NCI-H1694 treated with DMSO at 0.1 percent for 48 hours (cell line): ENCODE measurements at places on chromosomes 1 and 21.

- no peak for DNase-seq
These were observed 66.3 kb upstream of the SLC45A1 start for GRCh38 chr1:8251635-8252034.

DNA sequence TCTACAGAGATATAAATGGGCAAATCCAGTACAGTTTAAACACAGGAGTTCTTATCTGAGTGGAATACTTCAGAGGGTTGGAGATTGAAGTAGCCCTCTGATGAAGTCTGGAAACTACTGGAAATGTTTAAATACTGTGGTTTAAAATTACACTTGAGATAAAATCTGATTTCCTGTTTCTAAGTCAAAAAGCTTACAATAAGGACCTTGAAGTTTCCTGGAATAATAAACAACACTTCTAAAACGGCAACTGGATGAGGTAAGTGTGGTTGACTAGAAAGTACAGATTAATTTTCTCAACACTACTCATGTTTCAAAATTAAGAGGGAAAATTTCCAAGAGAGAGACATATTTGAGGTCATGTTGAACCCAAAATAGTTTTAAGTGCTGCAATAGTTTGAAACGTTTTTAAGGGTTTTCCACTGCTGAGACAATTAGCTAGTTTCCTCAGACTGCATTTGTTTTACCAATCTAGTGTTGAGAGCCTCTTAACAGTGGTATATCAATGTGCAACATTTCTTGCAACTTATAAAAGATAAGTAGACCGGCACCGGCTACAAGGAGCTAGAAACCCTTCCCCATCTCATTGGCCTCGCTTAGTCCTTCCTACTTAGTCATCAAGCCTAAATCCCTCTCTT, 27.4 kb downstream of the KCNA3 start:
- DNase-seq = no peak

DNA sequence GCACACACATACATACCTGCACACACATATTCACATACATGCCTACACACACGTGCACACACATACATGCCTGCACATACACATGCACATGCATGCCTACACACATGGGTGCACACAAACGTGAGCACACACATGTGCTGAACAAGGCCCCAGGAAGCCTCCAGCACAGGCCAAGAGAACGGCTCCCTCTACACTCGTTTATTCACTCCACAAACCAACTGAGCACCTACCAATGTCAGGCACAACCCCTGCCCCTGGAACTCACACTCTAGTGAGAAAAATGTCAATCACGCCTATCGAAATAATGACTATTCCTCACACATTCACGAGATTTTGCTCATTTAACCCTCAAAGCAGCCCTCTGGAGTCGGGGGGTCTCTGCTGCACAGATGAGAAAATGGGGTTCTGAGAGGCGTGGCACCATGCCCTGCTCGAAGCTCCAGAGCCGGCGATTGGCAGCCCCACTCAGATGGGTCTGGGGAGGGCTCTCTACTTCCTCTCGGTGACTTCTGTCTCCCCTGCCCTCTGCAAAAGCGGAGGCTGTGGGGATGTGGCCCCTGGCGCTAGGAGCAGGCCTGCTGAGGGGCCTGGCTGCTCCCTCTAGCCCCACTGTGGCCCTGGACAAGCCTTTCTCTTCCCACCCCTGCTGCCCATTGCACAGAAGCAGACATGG, 90.2 kb upstream of the RUNX3 start:
- DNase-seq = no peak

DNA sequence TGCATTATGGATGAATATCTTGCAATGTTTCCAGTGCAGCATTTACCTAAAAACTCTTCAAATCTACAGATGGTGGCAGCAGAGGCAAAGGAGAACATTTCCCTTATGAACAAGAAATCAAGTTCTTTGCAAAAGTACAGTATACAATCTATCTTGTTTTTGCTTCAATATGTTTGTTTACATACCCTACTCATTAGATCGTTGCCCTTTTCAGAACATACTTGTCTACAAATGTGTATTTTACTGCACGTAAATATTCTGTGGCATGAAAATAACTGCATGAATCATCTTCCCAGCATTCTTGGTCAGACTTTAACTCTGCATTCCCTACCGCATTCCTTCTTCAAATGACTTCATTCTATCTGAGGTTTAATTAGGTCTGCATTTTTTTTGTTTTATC, 212.7 kb downstream of the ZP4 start:
- DNase-seq = no peak

DNA sequence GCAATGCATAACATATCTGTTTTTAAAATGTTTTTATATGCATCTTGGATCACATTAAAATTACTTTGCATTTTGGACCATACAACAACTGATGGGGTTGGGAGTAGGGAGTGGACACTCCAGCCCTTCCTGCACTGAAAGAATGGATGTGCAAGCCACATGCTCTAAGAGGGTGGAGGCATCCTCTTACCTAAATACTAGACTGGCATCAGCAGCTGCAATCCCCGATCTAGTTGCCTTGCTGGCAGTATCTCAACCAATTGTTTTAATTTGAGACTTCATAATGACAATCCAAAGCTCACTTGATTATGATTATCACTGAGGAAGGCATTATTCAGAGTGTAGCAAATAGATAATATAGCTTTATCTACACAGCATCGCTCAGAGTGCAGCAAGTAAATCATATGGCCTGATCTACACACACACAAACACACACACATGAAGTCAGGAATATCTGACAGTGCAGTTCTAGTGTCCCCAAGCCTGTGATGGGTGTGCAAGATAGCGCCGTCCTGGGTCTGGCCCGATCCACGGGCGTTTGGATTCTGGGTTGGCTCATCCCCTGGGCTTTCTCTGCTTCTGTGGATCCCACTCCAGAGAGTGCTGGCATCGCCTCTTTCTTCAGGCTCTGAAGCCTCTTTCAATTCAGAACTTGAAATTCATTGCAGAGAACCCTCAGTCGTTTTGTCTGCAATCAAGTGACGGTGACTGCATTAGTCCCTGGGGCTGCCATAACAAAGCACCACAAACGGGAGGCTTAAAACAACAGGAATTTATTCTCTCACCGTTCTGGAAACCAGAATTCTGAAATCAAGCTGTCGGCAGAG, 181.3 kb downstream of the ETS2 start:
- no peak for DNase-seq

DNA sequence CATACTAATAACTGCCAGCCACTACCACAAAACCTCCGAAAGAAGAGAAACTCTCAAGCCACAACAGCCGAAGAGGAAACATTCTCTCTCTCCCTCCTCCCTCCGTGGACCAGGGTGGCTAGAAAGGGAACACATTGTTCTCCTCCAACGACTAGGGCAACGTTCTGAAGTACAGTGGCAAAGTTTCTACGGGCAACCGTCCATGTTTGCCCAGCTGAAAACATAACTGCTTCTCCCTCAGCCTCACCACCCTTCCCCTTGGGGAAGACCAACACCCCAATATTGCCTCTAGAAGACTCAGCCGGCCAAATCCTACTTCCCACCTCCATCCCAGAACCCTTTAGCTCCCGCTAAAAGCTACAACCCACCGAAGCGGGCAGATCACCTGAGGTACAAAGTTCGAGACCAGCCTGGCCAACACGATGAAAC, 2.0 kb downstream of the GLUL start:
- no peak for DNase-seq

DNA sequence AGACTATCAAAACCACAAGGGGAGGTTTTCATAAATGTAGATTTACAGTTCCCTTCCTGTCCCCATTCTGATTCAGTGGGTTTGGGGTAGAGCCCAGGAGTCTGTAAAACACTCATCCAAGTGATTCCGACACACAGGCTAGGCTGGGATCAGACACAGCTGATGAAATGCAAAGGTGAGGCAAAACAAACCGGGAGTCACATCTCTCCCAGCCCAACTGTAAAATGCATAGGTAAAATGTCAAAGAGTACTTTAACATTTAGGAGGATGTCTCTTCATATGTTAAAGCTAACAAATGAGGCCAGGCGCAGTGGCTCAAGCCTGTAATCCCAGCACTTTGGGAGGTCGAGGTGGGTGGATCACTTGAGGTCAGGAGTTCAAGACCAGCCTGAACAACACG, 45.0 kb downstream of the ZNF281 start:
- DNase-seq = no peak

- DNase-seq = no peak
These were observed 94.3 kb downstream of the DIRAS3 start for GRCh38 chr1:67956116-67956515.

DNA sequence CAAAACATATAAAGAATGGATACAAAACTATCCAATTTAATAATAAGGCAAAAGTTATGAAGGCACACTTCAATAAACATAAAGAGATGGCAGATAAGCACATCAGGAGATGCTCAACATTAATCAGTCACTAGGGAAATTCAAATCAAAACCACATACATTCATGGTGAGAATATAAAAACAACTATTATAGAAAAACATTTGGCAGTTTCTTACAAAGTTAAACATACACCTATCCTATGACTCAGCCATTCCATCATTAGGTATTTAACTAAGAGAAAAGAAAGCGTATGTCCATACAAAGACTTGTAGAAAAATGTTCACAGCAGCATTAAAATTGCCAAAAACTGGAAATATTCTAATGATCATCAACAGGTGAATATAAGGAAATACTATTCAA, 44.3 kb downstream of the KIFAP3 start:
- DNase-seq = no peak

DNA sequence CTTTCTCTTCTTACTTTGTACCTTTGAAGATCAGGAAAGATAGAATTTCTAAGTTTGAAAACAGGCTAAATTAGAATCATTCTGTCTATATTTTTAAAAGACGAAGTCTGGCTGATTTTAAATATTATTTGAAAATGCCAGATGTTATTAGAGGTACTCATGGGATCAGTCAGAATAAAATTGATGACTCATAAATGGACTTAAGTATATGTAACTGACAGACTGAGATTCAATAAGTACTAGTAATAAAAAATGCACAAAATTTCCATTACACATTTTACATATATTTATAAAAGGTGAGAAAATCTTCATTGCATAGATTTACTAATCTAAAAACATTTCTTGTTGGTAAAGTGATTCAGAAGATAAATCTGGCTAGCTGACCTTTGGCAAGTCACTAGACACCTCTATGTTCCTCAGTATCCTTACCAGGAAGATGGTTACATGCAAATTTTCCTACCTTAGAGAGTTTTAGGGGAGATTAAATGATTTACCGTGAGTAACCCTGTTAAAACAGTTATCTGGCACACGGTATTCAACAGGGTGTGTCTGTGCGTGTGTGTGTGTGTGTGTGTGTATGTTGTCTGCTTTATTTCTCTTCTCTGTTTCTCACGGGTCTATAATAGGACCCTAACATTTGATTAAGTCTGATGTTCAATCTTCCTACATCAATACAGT, 189.0 kb downstream of the RUNX1 start:
- no peak for DNase-seq

GRCh38 chr1:150106341-150106740, 38.8 kb downstream of the VPS45 start:
- no peak for DNase-seq

- no peak for DNase-seq
These were observed 8.4 kb upstream of the ZNF697 start for GRCh38 chr1:119656410-119656955.

DNA sequence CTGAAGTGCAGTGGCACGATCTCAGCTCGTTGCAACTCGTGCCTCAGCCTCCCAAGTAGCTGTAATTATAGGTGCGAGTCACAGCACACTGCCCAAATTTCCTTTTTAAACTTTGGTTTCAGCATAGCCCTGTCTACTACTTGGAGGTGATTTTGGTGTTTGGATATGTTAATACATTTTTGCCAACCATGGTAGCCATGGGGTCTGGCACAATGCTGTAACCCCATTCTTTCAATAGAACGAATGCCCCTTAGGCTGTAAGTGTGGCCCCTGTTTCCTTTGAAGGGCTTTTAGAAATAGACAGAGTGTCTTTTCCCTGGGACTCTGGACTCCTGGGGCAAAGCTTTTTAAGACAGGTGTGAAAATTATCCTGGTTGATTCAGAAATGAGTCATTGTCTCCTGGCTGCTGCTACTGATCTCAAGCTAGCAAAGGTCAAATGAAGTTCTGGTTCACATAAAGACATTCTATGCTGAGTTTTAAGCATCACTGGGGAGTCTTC, 141.1 kb upstream of the RUNX1 start:
- DNase-seq = no peak

DNA sequence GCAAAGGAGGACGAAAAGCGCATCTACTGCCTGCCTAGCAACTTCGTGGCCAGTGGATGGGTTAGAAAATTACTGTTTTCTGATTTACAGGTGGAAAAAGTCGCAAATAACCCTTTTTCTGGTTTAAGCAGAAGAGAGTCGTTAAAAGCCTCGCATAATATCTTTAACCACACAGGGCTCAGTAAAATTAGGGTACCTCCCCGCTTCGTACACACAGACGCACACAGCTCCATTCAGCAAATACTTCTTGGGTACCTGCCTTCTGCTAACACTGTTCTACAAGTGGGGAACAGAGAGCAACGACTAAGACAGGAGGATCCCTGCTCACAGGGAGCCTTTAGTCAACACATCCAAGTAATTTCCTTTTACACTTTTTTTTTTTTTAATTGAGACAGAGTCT, 704 bp downstream of the ALG6 start:
- DNase-seq = peak; percentile 27

- DNase-seq = no peak
These were observed 29.5 kb downstream of the PEX14 start for GRCh38 chr1:10504249-10504648.

DNA sequence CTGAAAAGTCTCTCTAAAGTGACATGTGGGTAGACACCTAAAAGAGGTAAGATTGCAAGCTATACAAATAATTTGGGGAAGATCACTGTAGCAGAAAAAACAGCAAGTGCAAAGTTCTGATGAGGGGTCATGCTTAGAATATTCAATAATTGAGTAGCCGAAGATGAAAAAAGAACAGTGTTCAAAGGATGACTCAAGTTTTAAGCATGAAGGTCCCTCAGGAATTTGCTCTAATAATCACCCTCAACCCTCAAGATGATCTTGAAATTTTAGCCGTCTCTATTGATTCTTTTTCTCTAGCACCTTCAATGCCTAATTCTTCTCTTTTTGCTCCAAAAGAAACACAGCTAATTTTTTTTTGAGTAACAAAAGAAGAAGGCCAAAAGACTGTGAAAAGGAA, 190.6 kb upstream of the ZNHIT6 start:
- no peak for DNase-seq

DNA sequence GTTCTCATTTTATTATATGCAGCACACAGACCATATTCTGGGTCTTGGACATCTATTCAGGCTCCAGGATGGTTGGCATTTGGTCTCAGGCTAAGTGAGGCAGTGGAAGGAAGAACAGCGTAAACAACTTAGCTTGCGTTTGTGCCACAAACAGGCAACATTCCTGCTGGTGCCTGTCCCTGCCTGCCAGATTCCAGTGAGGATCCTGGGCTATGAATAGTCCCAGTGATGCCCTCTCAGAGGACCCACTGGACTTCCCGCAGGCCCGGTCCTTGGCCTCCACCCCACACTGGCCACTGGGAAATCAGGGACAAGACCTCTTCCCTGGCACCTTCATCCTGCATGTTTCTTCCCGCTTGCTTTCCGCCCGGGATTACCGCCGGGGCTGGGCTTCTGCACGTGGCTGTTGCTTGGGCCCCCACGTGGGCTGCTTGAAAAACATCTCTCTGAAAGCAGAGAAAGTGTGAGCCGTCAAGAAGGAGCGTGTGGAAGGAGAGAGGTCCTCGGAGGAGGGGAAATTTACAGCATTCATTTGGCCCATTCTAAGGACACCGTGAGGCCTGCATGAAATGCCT, 145.1 kb upstream of the WNT4 start:
- no peak for DNase-seq

GRCh38 chr1:16191916-16192546, 20.4 kb downstream of the ARHGEF19 start:
- DNase-seq = no peak

GRCh38 chr1:64061430-64062104, 141.9 kb upstream of the UBE2U start:
- no peak for DNase-seq
